ENCODE measurements at places on chromosomes 16 and 17.

DNA sequence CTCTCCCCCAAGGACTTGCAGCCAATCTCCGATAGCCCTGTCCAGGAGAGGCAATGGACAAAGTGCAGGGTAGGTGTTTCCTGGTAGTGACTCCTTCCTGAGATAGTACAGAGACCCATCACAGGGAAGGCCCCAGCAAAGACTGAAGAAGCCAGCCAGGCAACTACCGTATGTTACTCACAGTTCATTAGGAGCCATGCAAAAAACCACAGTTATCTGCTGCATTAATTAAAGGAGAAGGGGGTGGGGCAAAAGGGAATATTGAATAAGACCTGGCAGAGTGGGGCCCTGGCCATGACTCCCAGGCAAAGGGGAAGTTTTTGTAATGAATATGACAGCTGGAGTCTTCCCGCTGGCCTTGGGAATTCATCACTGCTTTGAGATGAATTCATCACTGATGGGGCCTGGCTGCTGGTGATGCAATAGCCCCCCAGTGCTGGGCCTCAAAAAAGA, 2.5 kb upstream of the SLC13A2 start:
- DNase-seq: no peak

- peak; percentile 67 for DNase-seq
Observed at GRCh38 chr16:89505204-89506112, 2.7 kb upstream of the SPG7 start.

GRCh38 chr17:81069135-81069645, 34.2 kb downstream of the BAIAP2 start:
- DNase-seq: no peak

DNA sequence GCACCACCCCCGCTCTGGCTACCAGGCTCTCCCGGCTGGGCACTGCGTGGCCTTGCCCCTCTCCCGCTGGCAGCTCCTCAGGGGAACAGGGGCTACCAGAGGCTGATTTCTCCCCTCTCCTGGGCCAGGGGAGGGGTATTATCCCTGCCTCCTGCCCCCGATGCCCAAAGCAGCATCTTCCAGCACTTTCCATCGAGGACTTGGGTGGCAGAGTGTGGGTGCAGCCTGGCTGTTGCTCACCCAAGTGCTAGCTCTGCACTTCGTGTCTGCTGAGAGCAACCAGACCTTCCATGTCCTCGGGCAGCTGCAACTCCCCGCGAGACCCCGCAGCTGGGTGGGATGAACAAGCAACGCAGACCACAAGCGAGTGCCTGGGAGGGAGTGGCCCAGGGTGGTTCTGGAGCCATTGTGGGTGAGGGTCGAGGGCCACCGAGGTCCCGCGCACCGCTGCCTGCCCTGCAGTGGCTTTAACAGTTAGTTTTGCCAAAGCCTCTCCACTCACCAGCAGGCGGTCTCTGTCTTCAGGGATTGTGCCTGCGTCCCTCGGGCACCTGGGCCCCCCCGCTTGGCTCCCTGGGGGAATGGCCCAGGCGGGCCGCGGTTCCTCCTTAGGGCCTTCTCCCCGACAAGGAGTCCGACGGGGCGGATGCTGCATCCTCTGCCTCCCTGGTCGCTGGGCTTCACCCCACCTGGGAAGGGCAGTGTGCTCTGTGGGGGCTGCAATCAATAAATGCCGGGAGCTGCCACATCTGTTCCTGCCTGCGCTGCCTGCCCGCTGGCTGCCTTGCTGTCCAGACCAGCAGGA, 8.4 kb downstream of the SLC25A10 start:
- no peak for DNase-seq

- DNase-seq: no peak
Observed at GRCh38 chr17:21140911-21141310, 14.1 kb downstream of the DHRS7B start.

- peak; percentile 97 for DNase-seq
Observed at GRCh38 chr17:19384723-19385391, 2.1 kb downstream of the MFAP4 start.
